ENCODE measurements at places on chromosomes 7 and 10.

- DNase-seq, result no peak
Observed at GRCh38 chr7:117990834-117991233, 117.6 kb upstream of the CTTNBP2 start.

DNA sequence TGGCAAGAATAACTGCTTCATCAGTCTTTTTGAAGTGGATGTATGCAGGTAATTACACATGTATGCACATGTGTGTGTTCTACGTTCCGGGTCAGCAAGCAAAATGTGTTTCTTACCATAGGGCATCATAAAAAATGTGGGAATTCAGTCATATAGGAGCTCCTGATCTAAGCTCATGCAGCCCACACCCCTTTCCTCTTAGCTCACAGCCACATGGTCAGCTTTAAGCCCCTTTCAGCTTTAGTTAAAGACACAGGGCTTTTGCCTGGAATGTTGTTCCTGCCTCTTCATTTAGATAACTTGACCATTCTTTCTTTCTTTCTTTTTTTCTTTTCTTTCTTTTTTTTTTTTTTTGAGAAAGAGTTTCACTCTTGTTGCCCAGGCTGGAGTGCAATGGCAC is 258.1 kb downstream of the RPS24 start:
- DNase-seq, result no peak

DNA sequence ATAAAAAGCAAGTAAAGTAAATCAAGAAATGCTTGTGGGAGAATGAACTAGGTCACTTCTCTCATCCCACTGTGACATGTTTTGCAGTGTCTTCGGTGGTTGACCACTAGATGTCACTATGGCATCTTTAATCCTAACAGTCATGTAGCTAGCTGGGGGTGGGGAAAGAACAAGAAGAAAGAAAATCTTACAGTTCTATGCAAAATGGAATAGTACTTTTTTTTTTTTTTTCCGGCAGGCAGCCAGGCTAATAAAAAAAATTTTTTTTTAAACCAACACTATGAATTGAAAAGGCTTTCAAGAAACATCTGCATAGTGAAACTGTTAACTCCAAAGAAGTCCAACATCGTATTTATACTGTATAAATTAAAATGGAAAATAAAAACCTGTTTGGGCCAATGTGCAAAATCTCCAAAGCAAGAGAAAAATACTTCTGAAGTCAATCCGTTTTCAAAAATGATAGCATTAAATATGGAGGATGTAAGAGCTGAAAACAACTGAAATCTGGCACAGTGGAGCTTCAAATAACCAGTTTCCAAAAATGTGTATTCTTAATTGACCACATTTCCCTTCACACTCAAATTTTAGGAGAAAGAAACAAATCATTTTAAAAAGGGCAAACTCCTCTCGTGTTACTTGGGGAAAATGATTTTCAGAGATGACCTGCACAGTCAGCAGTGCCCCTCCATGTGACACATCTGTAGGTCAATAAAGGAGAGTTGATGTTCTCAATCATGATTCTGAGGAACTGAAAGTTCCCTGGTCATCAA is 38.5 kb downstream of the CDK1 start:
- no peak for DNase-seq

GRCh38 chr7:130872341-130872740 is 138.3 kb upstream of the KLF14 start:
- DNase-seq, result no peak

DNA sequence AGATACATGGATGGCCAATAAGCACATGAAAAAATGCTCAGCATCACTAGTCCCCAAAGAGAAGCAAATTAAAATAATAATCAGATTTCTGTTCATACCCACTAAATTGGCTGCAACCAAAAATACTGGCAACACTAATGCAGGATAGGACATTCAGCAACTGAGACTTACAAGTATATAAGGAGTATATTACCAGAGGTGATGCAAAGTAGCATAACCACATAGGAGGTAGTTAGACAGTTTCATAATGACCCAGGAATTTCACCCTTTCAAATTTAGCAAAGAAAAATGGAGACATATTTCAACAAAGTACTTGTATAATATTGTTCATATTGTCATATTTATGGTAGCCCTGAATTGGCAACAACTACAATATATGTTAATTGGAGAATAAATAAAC is 727.8 kb downstream of the GRID1 start:
- DNase-seq, result no peak

GRCh38 chr7:56091591-56091990 is 1.2 kb downstream of the PHKG1 start:
- DNase-seq, result no peak

DNA sequence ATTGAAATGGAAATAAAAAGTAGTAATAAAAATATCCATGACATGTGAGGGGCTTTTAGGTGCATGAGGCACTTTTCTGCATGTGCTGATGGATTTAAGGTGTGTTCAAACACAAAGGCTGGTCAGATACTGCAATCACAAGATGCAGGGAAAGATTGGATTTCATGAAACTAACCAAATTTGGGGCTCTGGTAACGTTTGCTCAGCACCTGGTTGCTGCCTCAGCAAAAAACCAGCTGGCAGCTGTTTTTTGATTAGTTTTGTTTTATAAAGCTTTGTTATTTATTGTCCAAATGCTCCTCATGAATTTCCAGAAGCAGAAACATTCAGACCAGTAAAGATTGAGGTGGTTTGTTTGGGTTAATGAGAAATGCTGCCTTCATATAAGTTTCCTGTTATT is 195.7 kb upstream of the NRG3 start:
- DNase-seq, result no peak

GRCh38 chr7:114889646-114890285 is 32.1 kb upstream of the MDFIC start:
- DNase-seq, result no peak

- no peak for DNase-seq
Observed at GRCh38 chr7:19117091-19117869, at the start of gene TWIST1. Gene TWIST1, minus strand, starts transcription at chr7:19117636. Its CDS starts 315 bp downstream, at chr7:19117321.

GRCh38 chr7:105012503-105013220 is 1.3 kb upstream of the KMT2E start:
- peak; percentile 99 for DNase-seq

GRCh38 chr10:93849593-93849992 is 44.2 kb upstream of the SLC35G1 start:
- no peak for DNase-seq

GRCh38 chr7:139049111-139049510 is 13.3 kb upstream of the ZC3HAV1L start:
- no peak for DNase-seq

DNA sequence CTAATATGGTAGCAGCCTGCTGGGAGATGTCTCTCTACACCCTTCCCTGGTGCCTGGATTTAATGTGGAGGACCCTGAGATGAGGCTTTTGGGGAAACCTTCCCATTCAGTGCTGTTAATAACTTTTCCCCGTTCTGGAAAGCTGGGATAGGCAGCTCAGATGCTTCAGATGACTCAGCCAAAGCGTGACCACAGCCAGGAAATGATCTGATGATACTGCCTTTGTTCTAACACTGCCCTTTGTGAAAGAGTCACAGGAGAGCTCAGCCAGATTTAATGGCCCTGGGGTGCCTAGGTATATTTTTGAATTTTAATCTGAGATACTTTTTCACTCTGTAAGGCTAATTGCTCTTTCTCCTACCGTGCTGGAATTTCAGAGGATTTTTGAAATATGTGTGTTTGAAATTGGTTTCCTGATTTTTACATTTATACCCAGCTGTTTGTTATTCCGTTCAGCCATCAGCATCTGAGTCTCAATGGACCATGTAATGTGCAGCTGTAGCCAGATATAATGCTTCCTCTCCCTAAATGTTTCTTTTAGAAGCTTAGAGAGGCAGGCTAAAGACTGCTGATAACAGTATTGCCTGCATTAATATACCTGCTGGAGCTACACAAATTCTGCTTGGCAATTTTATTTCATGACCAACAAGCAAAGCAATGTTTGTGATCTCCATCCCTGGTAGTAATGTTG is 17.8 kb downstream of the CELF2 start:
- DNase-seq, result no peak

DNA sequence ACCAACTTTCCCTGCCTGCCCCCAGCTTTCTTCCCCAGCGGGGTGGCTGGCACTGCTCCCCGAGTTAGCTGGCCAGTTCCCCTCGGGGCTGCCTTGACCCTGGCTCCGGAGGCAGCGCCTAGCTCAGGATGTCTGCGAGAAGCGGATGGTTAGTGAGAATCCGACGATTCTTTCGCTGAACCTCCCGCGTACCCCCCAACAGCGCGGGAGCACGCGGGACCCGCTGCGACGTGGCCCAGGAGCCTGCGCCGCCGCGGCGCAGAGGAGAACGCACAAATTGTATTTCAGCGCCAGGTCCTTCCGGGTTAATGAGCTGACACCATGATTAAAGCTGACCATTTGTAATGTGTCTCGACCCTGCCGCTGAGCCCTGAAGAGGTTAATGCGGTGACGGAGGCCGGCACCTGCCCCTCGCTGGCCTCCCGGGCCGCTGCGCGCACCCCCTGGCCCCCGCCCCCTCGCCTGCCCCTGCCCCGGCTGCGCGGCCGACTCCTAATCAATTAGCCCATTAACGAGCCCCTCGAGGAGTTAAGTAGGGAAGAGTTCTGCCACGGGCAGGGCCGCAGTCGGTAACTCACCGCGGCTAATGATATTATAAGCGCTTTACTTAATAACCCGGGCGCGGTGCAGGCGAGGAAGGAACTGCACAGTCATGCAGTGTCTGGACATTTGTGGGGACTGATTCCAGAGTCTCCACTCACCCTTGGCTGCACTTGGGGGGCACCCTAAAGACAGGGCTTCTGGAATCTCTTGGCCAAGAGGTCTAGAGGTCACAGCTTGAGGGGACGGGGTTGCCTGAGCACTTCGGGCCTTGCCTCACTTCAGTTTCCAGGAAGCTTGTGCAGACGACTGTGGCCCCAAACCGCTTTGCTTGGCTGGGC is 1.7 kb upstream of the HMX2 start:
- no peak for DNase-seq

DNA sequence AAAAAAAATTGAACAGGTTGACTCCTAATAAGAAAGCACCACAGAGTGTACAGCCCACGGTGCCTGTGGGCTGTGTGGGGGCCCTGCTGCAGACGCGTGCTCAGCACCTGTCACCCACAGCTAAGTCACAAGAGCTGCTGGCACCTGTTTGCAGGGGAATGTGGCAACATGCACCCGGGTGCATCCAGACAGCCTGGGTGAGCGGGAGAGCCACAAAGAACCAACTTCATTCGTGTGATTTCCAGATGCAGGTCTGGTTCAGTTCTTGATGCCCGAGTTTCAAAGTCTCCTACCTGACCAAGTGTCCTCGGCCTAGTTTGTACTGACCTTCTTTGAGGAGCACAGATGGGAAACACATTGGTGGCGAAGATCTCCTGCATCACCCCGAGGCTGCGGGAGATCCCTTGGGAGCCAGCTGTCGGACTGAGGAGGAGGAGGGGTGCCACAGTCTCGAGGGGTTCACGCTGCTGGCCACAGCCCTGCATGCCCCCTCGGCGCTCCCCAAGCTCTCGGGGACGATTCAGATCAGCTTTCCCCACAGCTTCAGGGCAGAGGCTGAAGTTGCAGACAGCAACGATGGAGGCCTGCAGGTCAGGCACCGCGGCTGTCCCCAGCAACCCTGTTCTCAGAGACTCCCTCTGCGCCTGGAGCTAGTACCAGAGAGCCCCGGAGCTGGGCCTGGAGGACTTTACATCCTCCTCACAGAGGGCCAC is 35.3 kb downstream of the AMZ1 start:
- DNase-seq, result no peak

DNA sequence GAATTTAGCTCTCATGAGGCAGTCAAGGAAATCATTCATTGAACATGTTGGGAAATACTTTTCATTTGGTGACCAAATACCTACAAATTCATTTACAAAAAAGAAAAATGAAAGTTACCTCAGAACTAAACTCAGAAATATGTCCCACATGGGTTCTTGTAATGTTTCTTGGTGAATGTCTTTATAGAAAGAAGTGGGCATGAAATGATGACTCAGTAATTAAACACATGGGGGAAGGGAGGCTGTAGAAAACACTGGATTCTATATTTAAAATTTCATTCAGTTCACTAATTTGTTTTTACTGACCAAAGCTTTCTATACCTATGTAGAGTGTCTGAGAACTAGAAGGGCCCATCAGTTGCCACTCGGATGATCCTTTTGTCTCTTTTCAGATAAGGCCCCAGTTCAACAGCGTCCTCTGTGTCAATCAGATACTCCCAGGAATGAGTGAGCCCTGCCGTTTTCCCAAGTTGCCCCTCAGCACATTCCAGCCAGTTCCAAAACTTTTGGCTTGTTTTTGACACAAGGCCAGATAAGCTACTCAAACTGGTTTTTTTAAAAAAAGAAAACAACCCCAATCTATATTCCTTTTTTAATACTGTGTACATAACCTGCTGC is 49.3 kb upstream of the AGBL3 start:
- no peak for DNase-seq

GRCh38 chr7:107813524-107813923 is 10.5 kb upstream of the SLC26A3 start:
- DNase-seq, result no peak

DNA sequence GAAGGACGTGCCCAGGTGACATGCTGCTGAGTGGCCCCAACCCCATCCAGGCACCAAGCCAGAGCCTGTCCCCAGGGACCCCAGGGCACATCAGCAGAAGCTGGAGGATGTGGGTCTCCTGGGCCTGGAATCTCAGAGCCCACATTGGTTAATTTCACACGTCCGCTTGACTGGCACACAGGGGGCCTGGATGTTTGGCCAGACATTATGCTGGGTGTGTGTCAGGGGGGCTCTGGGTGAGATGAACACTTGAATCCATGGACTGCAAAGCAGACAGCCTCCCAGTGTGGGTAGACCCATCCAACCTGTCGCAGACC is 79.1 kb upstream of the RET start:
- no peak for DNase-seq

- DNase-seq, result no peak
Observed at GRCh38 chr10:128854204-128854603, 612.8 kb upstream of the MGMT start.

GRCh38 chr7:42567051-42567450 is 330.0 kb upstream of the GLI3 start:
- DNase-seq, result no peak

GRCh38 chr7:120334475-120334874 is 61.5 kb downstream of the KCND2 start:
- no peak for DNase-seq

DNA sequence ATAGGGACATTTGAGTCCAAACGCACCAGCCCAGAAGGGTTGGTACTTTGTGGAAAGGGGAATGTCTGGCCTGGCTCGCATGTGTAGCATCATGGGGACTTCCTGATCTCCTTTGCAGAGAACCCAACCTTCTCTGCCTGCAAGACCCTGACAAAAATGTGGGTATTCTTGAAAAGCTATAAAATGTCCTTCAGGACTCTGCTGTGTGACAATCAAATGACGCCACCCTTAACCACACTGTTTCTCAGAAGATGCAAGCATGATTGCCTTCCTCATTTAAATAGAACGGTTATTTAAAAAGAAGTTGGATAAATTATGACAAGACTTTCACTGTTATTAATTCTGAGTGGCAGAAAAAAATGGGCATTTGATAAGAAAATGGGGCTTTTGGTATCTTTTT is 15.1 kb upstream of the GPR15LG start:
- no peak for DNase-seq

- DNase-seq, result no peak
Observed at GRCh38 chr7:2154831-2155230, 77.9 kb downstream of the MAD1L1 start.

Data from stimulated activated CD8-positive, alpha-beta memory T cell treated with anti-CD3 and anti-CD28 coated beads, Interleukin-15, amount 100 ng/mL, for 1 hour (primary cell).